ENCODE measurements at places on chromosomes 16 and 17.
A peak's percentile ranks its signal among the peaks of the same experiment; 100 is the strongest.

DNA sequence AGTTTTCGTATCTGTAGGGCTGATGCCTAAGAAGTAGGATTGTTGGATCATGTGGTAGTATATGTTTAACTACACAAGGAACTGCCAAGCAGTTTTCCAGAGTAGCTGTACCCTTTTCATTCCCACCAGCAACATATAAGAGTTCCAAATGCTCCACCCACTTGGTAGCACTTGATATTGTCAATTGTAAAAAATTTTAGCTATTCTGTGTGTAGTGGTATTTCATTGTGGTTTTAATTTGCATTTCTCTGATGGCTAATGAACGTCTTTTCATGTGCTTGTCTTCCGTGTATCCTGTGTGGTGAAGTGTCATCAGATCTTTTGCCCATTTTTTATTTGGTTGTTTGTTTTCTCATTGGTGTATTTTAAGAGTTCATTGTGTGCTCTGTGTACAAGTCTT lies 69.7 kb downstream of the TANC2 start:
- no peak for DNase-seq

DNA sequence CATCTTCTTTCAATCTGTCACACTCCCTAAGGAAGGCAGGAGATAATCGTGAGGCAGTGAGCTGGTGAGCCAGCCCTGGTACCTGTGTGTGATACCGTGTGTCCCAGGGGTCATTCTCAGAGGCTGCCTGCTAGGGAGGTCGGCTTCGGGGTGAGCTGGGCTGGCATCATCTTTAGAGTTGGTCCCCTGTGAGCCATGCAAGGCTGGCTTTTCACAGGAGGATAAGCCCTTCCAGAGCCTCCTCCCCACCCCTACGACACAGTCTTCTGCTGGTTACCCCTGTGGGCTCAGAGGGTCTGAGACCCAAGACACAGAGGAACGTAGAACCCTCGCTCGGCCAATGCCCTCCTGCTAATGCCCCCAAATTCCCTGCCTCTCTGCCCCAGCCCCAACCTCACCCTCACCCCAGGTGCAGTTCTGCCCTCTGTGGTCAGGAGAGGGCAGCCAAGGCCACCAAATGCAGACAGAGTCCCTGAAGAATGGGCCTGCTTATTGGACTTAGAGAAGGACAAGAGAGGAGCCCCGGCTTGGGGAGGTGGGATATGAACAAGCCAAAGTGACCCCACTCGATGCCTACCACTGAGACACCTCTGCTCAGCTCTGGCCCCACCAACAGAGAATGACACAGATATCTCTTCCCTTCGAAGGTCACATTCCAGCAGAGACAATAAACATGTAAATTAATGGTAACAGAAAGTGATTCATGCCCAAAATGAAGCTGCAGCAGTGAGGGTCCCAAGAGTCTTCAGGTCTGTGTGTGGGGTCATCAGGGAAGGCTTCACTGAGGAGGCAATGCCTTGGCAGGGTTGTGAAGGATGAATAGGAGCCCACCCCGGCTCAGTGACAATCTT lies 80.8 kb upstream of the CCL1 start:
- DNase-seq, result peak; percentile 12

DNA sequence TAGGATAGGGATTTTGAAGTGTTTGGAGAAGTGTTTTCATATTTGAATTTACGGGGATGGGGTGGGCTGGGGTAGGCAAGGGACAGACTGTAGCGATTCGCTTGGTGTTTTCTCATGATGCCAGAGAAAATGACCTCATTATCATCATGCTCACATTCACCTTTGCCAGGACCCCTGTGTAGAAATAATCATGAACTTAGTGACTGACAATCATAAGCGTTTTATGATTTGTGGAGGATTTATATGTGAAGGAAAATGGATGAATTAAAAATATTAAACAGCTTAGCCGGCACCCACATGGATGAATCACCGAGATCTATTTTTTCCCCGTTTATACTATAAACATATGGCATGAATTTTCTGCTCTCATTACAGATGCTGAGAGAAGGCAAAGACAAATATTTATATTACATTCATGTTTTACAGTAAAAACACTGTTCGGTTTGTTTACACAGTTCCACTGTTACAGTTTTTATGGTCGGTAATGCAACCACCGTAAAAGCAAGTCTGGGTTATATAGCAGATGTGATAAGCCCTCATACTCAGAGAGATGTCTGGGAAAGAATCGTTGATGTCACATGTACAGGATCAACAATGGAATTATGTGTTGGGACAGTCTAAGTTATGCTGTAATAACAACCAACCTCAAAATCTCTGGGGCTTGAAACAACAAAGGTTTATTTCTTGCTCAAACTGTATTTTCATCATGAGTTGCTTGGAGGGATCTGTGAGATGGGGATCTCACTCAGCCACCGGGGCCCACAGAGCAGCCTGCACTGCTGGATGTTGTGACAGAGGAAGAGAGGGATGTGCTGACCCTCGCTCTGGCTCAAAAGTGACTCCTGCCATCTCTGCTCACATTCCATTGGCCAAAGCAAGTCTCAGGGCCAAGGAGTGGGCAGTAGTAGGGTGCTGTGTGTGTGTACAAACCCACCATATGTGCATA lies 85.1 kb downstream of the WWOX start:
- no peak for DNase-seq

DNA sequence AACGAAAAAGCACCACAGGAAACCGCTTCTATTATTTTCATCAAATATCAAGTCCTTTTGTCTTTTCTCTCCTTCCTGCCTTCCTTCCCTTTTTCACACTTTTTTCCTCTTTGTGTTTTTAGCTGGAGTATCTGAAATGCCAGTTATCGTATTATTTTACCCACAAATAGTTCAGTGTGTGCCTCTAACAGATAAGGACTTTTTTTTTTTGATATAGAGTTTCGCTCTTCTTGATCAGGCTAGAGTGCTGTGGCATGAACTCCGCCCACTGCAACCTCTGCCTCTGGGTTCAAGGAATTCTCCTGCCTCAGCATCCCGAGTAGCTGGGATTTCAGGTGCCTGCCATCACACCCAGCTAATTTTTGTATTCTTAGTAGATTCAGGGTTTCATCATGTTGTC lies 10.7 kb downstream of the DNAAF1 start:
- DNase-seq, result no peak

- no peak for DNase-seq
These were observed 8.0 kb downstream of the FBXO31 start for GRCh38 chr16:87375426-87376135.

DNA sequence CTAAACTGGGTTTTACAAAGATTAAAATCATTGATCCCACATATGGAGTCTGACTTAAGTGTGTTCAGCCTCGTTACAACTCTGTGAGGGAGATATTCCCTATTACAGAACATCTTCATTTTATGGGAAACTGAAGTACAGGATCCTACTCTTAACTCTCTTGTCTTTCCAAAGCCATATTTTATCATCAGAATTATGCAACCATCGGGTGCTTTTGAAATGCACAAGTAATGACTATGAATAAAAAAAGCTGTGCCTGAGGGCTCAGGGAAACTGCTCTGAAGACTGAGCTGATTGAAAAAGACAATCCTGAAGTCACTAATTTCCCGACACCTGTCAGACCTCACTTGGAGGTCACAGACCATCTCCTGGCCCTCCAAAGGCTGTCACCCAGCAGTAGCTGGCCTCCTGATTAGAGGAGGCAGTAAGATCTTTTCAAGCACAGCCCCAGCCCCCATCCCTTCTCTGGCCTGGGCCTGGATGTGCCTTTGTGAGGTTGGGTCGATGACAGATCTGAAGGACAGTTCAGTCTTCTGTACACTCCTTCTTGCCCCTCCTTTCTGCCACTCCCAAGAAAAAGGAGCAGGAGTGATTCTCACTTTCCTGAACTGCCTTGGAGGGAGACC lies 5.6 kb downstream of the AKAP1 start:
- DNase-seq, result peak; percentile 46

- DNase-seq, result no peak
These were observed 1.0 kb downstream of the OR1A1 start for GRCh38 chr17:3208484-3208883.
